Fibroblast of skin of left quadriceps (primary cell): ENCODE measurements at places on chromosomes 11 and 22.

DNA sequence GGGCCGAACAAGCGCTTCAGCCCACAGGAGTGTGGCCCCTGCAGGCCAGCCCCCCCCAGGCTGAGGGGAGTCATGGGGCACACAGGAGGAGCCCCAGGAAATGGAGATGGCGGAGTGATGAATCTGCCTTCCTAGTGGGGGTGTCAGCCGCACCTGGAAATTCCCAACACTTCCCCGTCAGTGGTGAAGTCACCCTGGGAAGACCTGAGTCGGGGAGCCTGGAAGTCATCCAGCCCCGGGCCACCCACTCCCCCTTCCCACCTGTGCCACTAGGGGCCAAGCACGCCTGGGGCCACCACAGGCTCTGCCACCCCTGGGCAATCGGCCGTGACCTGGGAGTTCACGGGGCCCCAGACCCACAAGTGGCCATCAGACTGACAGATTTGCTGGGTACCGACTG is 12.6 kb downstream of the WNT7B start:
- DNase-seq = no peak

- DNase-seq = no peak
These were observed 7.1 kb upstream of the VWA5A start for GRCh38 chr11:124108156-124108555.

DNA sequence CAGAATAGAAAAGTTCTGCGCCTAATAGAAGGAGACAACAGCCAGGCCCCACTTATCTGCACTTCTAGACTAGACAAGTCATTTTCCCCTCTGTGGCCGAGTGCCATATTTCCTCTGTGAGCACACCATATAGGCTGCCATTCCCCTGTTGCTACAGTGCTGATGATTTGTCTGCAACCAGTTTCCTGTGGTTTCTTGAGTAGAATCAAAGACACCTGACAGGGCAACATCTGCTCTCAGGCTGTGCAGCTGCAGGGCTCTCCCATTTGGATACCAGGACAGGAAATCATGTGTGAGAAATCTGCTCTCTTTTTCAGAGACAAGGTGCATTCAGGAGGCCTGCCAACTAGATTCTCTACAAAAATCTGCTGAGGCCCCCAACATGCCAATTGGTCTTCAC is 879.3 kb downstream of the DLG2 start:
- no peak for DNase-seq

DNA sequence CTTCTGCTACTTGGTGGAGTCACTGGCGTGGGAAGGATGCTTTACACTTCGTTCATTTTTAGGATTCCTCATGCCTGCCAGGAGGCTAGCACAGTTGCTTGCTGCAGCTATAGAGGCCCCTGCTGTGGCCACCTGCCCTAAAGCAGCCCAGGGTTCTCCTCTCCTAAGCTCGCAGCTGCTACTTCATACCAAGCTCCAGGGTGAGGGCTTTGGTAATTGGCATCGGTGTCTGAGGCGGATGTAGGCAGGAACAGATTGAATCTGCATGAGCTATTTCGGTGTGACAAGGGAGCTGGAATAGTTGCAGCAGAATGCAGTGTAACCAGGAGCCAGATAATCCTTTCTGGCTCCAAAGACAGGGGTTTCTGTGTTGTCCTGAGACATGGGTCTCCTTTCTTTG is 133.1 kb downstream of the MICAL2 start:
- no peak for DNase-seq

GRCh38 chr11:43737201-43737590 is 56.7 kb downstream of the HSD17B12 start:
- DNase-seq = no peak

DNA sequence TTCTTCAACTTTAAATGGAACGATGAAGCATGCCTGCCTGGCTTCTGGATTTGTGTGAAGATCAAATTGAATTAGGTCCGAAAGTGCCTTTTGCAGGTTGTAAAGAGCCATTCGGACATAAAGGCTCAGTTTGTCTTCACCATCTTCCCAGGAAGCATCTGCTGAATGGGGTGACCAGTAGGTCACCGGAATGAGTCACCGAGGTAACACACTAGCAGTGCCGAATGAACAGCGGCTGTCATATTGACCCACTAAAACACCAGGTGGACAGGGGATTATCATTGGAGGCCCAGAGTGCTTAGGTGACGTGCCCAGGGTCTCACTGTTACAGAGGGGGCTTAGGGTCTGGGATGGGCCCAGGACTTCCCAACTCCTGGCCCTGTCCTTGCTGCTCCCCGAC is 43.1 kb upstream of the MYH9 start:
- DNase-seq = no peak

- peak; percentile 14 for DNase-seq
These were observed 23.8 kb upstream of the FZD4 start for GRCh38 chr11:86978756-86979608.

DNA sequence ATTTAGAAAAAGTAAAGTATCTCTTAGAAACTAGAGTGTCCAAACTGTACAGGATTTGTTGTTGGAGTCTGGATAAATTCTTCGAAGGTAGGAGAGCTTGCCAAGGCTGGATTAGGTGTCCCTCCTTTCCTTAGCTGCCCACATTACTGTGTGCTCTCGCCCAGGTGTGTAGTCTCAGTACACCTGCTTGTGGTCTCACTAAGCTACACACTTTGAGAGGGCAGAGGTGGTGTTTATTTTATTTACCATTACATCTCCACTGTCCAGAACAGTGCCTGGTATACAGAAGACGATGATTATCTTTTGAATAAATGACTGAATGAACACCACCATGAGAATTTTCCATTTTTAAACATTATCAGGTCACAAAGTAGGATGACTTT is 36.5 kb downstream of the VSIG10L2 start:
- no peak for DNase-seq

- no peak for DNase-seq
These were observed 4.6 kb downstream of the ADM start for GRCh38 chr11:10309163-10310093.

DNA sequence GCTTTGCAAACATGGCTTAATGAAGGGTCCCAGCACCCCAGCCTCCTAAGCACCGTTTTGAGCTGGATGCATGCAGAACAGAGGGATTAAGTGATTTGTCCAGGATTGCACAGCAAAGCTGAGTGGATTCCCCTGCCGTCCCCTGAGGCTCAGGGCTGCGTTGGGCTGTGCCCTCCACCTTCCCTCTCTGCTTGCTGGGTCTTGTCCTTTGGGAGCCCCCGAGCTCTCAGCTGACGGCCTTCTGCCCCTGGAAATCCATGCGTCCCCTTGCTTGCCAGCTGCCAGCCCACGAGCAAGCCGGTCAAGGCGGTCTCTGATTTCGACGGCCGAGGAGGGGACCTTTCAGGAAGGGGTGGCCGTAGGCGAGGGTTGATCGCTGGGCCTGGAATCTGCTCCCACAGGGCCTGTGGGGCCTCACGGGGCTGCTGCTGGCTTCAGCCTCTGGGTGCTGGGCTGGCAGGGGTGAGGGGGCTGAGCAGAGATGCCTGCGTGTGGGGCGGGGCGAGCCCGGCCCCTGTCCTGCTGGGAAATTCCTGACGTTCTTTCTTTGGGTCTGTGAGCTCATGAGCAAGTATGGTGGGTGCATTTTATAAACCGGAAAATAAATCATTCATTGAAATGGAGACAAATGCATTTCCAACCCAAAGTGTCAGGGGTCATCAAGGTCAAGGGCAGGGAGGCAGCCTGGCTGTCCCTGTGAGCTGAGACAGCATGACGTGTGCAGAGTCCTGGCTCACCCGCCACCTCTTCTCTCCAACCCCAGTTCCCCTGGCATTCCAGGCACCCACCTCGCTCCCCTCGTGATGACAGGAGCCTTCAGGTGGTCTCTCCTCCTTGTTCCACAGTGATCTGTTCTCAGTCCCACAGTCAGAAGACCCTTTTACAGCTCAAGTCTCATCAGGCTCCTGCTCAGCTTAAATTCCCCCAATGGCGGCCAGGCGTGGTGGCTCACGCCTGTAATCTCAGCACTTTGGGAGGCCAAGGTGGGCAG is 28.1 kb downstream of the FGF4 start:
- peak; percentile 1 for DNase-seq

DNA sequence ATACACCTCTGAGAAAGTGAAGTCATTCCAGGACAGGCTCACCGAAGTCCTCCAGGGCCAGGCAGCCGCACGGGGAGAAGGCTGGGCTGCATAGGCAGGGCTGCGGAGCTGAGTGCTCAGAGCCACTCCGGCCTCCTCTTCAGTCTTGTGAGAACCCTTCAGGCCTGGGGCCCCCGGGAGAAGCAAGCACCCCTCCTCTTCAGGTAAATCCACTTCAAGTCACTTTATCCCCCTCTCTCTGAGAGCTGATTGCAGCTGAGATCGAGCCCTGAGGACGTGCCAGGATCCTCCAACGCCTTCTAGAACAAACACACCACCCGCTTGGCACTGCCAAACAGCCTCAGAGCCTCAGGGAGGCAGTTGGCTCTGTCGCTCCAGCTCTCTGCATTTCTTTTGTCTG is 1526.3 kb downstream of the BRD1 start:
- no peak for DNase-seq

GRCh38 chr11:59558270-59558643 is 46.9 kb downstream of the OR4D9 start:
- no peak for DNase-seq

- no peak for DNase-seq
These were observed 86.5 kb downstream of the MN1 start for GRCh38 chr22:27715106-27715505.

GRCh38 chr11:34364102-34364501 is 6.3 kb upstream of the ABTB2 start:
- no peak for DNase-seq

GRCh38 chr11:41660585-41660984 is 201.1 kb upstream of the LRRC4C start:
- no peak for DNase-seq

GRCh38 chr22:40400159-40400558 is 29.8 kb downstream of the SGSM3 start:
- DNase-seq = no peak

DNA sequence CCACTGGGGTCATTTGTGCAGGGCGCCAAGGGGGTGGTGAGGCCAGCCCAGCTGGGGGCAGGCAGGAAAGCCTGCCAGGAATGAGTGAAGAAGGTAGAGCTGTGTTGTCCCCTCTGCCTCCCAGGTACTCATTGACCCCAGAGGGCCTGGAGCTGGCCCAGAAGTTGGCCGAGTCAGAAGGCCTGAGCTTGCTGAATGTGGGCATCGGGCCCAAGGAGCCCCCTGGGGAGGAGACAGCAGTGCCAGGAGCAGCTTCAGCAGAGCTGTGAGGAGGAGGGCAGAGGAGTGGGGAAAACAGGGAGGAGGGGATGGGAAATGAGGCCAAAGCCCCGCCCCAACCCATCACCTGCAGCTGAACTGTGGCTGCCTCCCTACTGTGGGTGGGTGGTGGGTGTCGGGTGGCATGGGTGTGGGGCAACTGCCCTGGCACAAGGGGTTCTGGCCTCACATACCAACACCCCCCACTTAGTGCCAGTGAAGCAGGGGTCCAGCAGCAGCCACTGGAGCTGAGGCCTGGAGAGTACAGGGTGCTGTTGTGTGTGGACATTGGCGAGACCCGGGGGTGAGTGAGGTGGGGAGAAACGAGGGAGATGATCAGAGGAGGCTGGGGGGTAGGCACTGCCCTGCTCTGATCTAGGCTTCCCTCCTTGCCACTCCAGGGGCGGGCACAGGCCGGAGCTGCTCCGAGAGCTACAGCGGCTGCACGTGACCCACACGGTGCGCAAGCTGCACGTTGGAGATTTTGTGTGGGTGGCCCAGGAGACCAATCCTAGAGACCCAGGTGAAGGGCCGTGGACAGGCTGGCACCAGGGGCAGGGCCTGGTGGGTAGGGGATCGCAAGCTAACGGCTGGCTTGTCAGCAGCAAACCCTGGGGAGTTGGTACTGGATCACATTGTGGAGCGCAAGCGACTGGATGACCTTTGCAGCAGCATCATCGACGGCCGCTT is 3.0 kb downstream of the MUS81 start:
- no peak for DNase-seq

GRCh38 chr11:16986434-16987204 is 27.6 kb downstream of the PLEKHA7 start:
- no peak for DNase-seq

DNA sequence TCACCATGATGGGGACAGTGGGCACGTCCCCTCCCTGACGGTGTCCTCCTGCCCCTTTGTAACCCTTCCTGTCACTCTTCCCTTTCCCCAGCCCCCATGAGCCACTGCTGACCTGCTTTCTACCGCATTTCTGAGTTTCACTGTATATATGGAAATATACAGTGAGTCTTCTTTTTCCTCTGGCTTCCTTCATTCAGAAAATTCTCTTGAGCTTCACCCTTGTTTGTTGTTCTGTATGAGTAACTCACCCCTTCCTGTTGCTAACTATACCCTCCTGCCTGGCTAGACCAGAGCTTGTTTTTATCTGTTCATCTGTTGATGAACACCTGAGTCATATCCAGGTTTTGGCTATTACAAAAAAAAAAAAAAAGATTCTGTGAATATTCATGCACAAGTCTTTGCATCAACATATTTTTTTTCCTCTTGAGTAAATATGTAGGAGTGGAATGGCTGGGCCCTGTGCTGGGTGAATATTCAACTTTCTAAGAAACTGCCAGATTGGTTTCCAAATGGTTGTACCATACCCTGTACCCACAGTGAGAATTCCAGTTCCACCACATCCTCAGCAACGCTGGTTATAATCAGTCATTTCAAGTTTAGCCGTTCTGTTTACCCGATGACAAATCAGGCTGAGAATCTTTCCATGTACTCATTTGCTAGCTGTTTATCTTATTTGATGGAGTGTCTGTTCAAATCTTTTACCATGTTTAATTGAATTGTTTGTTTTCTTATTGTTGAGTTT is 62.0 kb downstream of the IGF2 start:
- no peak for DNase-seq

- peak; percentile 7 for DNase-seq
These were observed 953.4 kb downstream of the DLG2 start for GRCh38 chr11:84673753-84674152.

GRCh38 chr11:13051257-13051656 is 42.1 kb downstream of the RASSF10 start:
- DNase-seq = no peak

DNA sequence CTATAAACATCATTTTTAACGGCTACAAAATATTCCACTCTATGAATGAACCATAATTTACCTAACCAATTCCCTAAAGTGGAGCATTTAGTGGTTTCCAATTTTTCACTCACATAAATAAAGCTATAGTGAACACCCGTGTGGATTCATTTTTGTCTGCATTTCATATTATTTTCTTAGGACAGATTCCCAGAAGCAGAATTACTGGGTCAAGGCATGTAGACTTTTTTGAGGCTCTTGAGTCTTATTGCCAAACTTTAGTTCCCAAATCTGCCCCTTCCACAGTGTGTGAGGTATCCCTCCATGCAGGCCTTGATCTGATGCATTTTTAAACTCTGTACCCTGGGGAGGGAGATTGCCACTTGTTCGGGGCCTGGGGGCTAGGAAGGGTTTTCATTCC is 198.2 kb downstream of the TENM4 start:
- DNase-seq = peak; percentile 41

GRCh38 chr22:48334971-48335370 is 1492.7 kb downstream of the BRD1 start:
- DNase-seq = no peak

DNA sequence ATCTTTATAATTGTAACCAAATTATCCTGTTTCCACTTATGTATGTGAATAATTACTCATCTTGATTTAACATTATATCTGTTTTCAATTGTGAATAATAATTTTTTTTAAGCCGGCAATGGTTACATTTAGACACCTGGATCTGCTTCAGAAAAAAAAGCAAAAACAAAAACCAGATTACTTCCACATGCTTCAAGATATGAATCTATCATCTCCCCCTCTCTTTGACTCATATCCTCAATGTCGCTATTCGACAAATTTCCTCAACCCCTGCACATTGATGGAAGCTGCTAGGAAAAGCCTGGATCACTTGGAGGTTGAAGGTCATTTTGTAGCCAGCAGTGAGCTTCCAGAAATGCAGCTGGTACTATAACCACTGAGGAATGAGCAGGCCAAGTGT is 42.7 kb downstream of the SLC1A2 start:
- peak; percentile 76 for DNase-seq
